ENCODE measurements at places on chromosomes 2 and 18.

GRCh38 chr2:109447251-109447661 lies 166.5 kb downstream of the SEPTIN10 start:
- DNase-seq, result no peak

- no peak for DNase-seq
Observed at GRCh38 chr2:240896871-240897692, 1.1 kb upstream of the MAB21L4 start.

- DNase-seq, result no peak
Observed at GRCh38 chr2:219107758-219108157, 47.0 kb upstream of the IHH start.

DNA sequence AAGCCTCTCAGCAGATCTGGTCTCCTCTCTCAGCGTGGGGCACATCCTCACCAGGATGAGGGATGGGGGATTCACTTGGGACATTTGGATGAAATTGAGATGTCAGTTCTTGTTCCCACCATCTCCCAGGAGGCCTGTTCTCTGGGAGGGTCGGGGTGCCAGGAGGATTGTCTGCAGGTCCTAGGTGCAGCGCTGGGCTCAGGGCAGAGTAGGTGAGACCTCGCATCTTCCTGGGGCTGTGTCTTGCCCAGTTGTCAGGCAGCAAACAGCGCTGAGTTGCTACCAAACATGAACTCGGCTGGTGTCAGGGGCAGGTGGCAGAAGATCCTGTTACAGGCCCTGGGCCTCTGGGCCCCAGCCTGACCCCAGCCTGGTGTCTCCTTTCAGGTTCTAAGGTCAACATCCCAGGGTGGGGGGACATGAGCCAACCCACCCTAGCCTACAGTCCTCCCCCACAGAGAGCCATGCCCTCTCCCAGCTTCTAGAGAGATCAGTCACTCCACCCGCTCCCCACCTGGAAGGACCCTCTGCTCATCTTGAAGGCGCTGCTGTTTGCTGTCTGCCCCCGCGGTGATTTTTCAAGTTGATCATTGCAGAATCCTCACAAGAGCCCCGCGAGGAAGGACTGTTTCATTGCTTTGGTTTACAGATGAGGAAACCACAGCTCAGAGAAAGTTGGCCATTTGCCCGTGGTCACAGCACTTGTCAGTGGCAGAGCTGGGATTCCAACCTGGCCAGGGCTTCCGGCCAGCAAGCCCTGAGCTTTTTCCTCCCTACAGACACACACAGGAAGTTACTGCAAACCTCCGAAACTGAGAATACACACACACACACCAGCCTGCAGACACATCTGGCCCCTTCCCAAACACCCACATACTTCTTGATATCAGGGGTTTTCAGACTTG lies 83.9 kb downstream of the STPG4 start:
- no peak for DNase-seq

DNA sequence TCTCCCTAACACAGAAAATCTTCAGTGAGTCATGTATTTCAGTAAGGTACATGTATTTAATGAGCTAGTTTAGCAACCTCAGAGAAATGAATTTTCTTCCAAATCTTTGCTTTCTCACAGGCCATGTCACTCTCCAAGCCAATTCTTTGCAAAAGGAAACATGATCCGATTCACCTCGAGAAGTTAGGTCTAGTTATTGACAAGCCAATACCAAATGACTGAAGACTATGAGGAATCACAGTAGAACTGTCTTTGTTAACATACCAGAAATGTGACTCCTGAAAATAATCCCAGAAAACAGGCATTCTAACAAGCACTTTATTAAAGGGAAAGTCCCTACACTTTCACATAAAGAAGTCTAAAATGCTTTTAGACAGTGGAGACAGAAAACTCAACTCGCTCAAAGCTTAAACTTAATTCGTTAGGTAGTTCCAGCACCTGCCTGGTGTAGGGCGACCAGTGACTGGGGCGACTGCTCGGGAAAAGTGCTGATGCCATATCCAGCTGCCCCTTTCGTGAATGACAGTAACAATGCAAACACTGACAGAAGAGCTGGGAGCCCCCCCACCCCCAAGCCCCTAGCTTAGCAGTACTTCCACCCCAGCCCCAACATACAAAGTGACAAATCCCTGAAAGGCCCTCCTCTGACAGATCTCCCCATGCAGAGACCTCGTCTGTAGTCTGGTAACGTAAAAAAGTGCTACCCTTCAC lies 1.8 kb downstream of the MEMO1 start:
- DNase-seq, result no peak

GRCh38 chr18:79572848-79573451 lies 106.7 kb upstream of the CTDP1 start:
- DNase-seq, result no peak

- no peak for DNase-seq
Observed at GRCh38 chr2:217160103-217160743, 300.4 kb upstream of the TNP1 start.

GRCh38 chr18:25164211-25164847 lies 187.6 kb downstream of the ZNF521 start:
- DNase-seq, result no peak

DNA sequence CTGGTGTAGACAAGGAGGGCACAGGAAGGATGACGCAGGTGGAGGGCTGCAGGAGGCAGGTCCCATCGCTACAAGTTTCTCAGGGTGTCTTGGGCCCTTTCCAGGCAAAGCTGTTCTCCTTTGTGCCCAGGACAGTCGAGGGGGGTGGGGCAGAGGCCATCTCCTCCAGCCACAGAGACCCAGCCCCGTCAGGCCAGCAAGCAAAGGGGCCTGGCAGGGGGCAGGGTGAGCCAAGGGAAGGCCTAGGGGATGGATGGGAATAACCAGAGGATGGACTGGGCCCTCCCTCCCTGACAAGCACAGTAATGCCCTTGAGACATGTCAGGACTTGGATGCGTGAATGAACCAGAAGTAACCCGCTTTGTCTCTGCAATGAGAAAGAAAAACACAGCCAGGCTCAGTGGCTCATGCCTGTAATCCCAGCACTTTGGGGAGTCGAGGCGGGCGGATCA lies 6.3 kb downstream of the TCF23 start:
- DNase-seq, result no peak

Data from iPS DF 6.9 (cell line).